ENCODE measurements at places on chromosomes 3 and 15.
A peak's percentile ranks its signal among the peaks of the same experiment; 100 is the strongest.

- peak; percentile 44 for DNase-seq
Observed at GRCh38 chr15:61834076-61834697, 226.1 kb downstream of the VPS13C start.

- no peak for DNase-seq
Observed at GRCh38 chr15:28273873-28274610, 47.9 kb downstream of the HERC2 start.

DNA sequence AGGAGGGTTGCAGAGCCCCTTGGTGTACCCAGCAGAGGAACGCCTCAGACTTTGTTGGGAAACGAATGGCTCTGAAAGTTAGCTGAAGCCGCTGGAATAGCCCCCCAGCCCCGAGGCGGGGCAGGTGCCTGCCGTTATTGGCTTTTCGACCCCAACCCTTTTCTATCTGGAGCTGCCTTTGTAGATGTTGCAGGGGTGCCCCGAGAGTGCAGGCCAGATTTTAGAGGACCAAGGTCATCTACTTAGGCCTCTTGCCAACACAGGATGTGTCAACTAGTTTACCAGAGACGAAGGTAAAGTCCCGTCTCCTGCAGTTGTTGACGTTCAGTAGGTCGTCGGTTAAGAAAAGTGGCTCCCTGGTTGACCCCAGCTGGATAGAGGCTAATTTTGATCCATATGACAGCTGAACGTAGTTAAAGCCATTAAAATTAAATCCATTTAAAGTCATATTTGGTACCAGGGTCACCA, 579 bp upstream of the UBE3A start:
- no peak for DNase-seq

DNA sequence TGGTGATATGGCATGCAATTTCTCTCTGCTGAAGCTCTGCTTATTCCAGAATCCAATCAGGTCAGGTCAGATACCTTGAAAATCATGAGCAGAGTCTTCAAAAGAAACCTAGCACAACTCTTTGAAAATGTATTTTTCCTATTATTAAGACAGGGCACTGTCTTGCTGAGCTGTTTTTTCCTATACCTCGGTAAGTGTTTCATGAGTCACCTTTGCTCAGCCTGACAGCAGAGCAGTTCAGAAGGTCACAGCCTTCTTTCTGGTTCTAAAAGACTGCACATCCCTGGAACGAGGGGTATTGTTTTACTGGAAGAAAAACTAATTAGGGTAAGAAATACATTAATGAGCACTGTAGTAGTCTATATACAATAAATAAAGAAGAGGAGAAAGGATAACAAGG, 422.0 kb downstream of the SOX2 start:
- no peak for DNase-seq

GRCh38 chr15:78791357-78791756, 19.9 kb downstream of the ADAMTS7 start:
- DNase-seq = no peak

GRCh38 chr3:58012302-58012701, 4.1 kb downstream of the FLNB start:
- DNase-seq = no peak

DNA sequence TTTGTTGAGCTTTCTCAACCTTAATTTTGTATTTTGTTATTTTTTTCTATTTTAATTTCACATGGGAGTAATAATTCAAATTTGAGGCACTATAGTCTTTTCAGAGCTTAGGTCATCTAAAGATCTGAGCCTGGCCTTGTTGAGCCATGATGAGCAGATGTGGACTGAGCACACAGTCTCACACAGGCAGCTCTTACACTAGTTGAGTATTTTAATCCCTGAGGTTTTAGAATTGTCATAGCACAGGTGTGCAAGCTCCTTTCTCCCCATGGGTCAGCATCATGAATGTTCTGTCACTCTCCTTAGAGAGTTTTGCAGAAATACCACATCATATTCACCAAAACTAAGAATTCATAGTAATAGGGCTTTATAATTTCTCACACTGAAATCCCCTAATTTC, 4.9 kb downstream of the ZBTB38 start:
- DNase-seq = no peak

- DNase-seq = no peak
Observed at GRCh38 chr15:77002954-77003912, 8.3 kb downstream of the PSTPIP1 start.

All from GM04504 (cell line).